ENCODE measurements at places on chromosomes 4 and X. TPM values are rescaled to one million over a fixed set of nuclear protein-coding genes. Genes with fewer than 3 reads are reported as not detected.

IL9R gene
- polyA plus RNA-seq: not detected

GRCh38 chrX:12685541-12685940 is 105.7 kb upstream of the PRPS2 start:
- DNase-seq: no peak

DNA sequence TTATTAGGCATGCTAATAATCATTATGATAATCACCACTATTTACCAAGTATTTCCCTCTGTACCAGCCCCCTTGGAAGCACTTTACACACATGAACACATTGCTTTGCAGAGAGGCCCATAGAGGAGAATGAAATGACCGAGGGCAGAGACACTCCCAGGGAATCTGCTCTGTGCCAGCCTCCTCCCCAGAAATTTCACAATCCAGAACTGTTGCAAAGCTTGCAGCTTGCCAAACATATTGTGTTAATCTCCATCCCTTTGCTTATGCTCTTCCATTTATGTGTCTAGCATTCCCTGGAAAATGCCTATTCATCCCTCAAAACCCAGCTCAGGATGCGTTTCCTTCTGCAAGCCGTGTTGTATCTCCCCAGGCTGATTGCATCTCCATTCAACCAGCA is 37.8 kb downstream of the CYTL1 start:
- DNase-seq: no peak

NAA11 gene
- polyA plus RNA-seq: not detected

DNA sequence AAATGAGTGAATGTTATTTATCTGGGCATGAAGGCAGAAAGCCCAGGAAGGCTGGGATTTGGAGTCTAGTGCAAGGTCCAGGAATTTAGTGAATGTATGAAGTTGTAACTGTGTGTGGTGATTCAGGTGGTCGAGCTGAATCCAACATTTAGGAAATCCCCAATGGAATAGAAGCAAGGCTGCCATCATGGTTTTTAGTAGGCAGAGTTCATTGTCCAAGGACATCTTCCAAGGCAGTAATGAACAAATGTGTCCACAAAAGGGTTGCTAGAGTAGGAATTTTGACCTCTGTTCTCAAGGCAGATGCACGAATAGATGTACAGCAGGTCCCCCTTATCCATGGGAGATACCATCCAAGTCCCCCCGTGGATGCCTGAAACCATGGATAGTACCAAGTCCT is 42.9 kb upstream of the ACSL1 start:
- DNase-seq: no peak

- DNase-seq: no peak
These were observed 98.5 kb downstream of the NSUN7 start for GRCh38 chr4:40848251-40848650.

ATP1B4 gene
- polyA plus RNA-seq: 0.04 TPM

GRCh38 chrX:87813566-87813965 is 296.0 kb downstream of the KLHL4 start:
- DNase-seq: no peak

DNA sequence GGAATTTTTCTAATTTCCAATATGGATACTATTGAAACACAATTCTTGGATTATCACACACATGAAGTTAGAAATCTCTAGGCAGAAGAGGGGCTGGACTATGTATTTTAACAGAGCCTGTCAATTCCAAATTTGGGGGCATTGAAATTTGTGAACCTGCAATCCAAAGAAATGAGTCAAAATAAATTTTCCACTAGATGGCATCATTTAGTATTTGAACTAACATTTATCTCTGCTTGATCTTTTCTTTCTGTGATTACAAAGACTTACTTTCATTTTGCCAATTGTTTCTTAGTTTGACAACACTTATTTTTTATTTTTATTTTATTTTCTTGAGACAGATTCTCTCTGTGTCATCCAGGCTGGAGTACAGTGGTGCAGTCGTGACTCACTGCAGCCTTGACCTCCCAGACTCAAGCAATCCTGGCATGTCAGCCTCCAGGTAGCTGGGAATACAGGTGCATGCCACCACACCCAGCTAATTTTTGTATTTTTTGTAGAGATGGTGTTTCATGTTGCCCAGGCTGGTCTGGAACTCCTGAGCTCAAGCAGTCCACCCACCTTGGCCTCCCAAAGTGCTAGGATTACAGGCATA is 2.7 kb upstream of the PYURF start:
- no peak for DNase-seq

ARHGAP6 gene
- 14.4 TPM for polyA plus RNA-seq

- no peak for DNase-seq
These were observed 10.5 kb downstream of the ACSL1 start for GRCh38 chr4:184815046-184815877.

C4orf36 gene
- 1.8 TPM for polyA plus RNA-seq

GNL3L gene
- polyA plus RNA-seq: 24.3 TPM

FRMD7 gene
- polyA plus RNA-seq: 1.9 TPM

- DNase-seq: no peak
These were observed 8.6 kb upstream of the TSPAN7 start for GRCh38 chrX:38552721-38553120.

RBM47 gene
- polyA plus RNA-seq: 79.7 TPM

PDZD4 gene
- 11.5 TPM for polyA plus RNA-seq

RGN gene
- polyA plus RNA-seq: 29.6 TPM

DNA sequence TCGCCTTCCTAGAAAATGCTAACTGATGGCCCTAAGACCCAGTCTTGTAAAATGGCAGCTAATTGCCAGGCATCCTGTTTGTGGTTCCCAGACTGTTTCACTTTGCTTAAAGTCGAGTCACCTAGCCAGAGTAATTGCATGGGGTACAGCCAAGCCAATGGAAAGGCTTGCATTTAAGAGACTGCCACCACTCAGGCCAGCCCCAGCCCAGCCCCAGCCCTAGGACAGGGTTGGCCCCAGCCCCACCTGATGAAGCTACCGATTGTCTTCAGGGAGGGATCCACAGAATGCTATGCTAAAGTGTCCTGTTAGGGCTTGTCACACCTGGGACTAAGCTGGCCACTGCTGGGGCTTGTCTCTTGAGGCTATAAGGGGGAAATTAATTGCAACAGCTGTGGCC is 194.6 kb upstream of the KLF3 start:
- DNase-seq: no peak

- no peak for DNase-seq
These were observed 18.6 kb downstream of the ZCCHC4 start for GRCh38 chr4:25330905-25331808.

RAB41 gene
- 1.0 TPM for polyA plus RNA-seq

GRCh38 chr4:94548571-94548970 is 96.8 kb downstream of the PDLIM5 start:
- DNase-seq: no peak

DNA sequence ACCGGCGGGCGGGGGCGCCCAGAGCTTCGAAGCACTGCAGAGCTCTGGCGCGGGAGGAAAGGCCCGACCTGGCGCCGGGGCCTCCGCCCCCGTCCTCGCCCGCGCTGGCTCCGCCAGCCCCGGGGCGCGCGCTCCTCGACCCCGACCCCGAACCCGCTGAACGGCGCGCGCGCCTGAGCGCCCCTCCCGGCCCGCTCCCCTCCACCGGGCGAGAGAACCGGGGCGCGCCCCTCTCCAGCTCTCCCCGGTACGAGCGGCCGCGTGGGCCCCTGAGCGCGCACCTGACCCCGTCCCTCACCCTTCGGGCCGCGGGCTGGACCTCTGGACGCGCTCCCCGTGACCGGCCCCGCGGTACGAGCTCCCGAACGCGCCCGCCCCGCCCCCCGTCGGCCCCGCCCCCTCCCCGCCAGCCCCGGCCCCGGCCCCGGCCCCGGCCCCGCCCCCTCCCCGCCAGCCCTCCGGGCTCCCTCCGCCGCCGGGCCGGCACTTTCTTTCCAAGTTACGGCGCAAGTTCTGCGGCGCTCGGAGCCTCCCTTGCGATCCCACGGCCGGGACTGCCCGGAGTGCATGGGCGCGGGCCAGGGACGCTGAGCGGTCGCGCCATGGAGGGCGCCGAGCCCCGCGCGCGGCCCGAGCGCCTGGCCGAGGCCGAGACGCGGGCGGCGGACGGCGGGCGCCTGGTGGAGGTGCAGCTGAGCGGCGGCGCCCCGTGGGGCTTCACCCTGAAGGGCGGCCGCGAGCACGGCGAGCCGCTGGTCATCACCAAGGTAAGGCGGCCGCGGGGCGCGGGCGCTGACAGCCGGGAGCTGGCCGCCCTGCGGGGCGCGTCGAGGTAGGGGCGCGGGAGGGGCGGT is at the start of gene SHROOM2:
TSS of gene SHROOM2 (plus strand) at position 486 of the 854 bp plus-strand sequence. CDS start at position 603, 117 bp downstream.
- no peak for DNase-seq

DNA sequence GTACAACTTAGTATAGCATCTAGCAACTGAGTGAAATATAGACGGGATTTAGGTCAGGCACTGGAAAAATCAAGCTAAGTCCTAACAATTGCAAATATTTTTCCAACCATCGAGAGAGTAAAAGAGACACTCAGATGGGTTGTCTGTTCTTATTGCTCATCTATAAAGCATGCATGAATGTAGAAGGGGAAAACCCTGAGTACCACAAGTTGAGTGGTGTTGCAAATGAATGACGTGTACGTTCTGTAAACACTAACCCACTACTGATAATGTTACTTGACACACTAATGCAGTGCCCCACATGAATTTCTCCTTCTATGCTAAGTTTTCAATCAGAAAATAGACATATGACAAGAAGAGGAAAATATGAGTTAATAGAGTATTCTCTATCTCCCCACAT is 211.2 kb downstream of the COX18 start:
- no peak for DNase-seq

DCTD gene
- polyA plus RNA-seq: 138 TPM

DNA sequence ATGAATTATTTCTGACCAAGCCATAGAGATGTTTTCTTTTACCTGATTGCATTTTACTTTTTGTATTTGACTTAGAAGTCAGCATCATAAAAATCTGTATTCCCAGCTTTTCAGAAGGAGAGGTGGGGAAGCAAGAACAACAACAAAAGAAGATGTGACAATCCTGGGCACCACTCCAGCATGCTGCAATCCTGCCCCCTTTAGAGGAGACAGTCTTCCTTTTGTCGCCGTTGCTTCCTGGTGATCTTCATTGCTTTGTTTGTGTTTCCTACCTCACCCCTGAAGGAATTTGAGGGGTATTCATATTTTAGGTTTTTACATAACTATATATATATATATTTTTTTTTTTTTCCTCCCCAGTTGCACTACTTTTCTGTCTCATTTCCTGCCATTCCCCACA is 3.7 kb downstream of the QRFPR start:
- DNase-seq: no peak

- DNase-seq: no peak
These were observed 228.7 kb downstream of the OPHN1 start for GRCh38 chrX:68204521-68205038.

DNA sequence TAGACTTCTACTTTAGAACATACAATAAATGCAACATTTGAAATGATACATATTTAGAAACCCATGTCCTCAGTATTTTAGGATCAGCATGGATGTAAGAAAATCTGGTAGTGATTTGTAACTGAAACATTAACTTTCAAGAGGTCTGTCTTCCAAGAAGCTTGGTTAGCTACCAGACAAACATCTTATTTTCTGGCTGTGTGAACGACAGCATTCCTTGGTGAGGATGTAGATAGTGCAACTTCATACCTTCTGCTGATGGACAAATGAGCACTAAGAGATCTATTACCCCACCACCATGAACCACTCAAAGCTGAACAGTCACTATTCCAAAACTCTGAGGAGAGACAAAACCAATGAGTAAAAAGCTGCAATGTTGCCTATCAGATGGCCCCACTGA is 212.7 kb downstream of the FBXW7 start:
- no peak for DNase-seq

GRCh38 chr4:71564775-71565174 is 219.1 kb downstream of the GC start:
- DNase-seq: no peak

Measured in left renal cortex interstitium (tissue), 4 donors.